NCI-H187 treated with DMSO at 0.1 percent for 48 hours (cell line): ENCODE measurements at places on chromosomes 2 and 18.

DNA sequence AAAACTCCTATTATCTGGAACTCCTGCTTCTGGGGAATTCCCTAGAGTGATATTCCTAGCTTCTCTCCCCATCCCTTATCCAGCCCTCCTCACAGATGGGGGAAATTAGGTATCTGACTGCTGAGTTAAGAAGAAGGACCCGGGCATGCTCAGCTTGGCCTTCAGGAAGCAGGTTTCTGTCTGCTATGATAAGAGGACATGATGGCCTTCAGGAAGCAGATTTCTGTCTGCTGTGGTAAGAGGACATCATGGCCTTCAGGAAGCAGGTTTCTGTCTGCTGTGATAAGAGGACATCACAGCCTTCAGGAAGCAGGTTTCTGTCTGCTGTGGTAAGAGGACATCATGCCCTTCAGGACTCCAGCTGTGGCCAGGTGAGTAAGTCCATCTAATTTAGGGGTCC, 65.2 kb downstream of the PLEKHM3 start:
- no peak for DNase-seq

DNA sequence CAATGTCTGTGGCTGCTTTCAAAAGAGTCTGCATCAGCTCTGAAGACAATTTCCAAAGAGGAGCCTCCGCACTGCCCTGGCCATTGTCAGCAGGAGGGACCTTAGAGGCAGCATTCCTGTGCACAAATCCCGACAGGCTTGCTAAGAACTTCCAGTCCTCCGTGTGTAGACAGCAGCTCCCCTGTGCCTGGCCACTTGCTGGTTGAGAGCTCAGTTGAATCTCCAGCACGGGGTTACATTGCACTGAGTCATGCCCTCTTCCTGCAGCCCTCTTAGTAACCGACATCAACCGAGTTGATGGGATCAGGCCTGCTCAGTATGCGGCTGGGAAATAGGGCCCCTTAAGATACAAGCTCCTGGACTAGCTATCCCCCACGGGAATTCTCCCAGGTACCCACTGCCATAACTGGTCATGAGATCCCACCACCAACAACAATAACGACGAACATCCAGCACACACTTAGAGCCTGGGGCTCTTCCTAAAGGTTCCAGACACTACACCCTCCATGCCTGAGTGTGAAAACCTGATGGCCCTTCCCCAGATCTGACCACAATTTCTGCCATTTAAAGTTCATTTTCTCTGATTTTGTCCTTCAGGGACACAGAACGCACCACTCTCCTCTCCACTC, 12.0 kb downstream of the ATP6V1B1 start:
- no peak for DNase-seq

DNA sequence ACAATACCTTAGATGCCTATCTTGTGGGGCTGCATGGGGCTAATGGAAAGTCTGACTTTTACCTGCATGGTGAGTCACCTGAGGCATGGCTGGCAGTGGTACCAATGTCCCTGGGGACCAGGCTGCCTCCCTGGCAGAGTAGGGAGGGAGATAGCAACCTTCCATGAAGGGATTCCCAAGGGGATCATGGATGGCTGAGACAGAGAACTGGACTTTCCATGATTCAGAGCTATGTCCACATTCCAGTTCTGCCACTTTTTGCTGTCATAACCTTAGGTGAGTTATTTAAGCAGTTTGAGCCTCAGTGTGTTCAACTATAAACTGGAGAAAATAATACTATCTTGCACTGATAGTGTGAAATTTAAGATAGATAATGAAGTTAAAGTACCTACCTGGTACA, 178.6 kb downstream of the SETBP1 start:
- DNase-seq, result no peak

- no peak for DNase-seq
Observed at GRCh38 chr18:29459972-29460371, 1283.0 kb upstream of the CDH2 start.

DNA sequence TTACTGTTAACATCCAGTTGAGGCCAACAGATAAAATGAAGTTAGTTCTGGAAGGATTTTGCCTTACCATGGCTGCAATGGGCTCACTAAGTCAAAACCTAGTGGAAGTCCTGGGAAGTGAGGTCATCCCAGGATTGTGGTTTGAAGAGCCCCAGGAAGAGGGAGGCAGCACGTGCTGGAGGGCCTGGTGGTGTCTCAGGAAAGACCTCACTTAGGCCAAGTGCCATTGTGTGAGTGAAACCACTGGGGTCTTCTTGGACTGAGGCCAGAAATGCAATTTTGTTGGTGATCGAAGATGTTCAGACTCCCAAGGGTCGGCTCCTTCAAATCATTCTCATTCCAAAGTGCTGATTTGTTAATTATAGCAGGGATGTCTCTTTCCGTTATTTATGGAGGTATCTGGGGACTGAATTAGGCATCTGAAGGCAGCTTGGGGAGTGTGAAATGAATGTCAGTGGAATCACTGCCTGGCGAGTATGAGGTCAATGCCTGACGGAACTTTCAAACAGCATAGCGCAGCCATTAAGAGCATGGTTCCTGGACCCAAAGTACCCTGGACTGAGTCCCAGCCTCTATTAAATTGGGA, 60.0 kb downstream of the IL1R2 start:
- no peak for DNase-seq

DNA sequence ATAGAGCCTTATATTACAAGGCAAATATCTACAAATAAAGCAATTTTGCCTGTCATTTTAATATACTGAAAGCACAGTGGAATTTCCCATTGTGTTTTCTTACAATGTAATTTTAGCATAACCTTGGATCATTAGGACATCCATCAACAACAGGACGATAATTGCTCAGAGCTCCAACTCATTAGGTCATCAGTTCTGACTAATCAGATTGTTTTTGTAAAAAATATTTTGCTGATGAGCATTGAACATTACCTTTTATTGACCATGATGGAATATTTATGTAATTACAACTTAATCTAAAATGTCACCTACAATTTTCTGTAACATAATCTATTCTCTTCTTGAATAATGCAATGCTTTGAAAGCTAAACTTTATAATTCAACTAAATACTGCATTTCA, 215.3 kb upstream of the DSEL start:
- no peak for DNase-seq

- no peak for DNase-seq
Observed at GRCh38 chr2:20487392-20488174, 40.7 kb downstream of the RHOB start.

GRCh38 chr18:22193466-22193865, 24.1 kb downstream of the GATA6 start:
- no peak for DNase-seq

DNA sequence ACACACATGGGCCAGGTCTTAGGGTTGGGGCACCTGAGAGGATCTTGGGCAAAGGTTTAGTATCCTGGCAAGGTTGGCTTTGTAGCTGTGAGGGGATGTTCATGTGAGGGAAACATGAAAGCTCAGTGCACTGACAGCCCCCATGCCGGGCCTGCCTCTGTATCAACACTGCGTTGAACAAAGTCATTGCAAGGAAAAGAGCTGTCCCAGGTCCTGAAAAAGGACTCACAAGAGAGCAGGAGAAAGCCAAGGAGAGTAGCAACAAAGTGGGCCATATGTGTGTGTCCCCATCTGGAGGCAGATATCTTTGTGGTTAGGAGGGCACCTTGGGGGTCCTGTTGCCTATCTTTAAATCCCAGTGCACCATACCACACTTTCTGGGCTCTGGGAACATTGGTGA, 237.8 kb upstream of the THSD7B start:
- DNase-seq, result no peak

DNA sequence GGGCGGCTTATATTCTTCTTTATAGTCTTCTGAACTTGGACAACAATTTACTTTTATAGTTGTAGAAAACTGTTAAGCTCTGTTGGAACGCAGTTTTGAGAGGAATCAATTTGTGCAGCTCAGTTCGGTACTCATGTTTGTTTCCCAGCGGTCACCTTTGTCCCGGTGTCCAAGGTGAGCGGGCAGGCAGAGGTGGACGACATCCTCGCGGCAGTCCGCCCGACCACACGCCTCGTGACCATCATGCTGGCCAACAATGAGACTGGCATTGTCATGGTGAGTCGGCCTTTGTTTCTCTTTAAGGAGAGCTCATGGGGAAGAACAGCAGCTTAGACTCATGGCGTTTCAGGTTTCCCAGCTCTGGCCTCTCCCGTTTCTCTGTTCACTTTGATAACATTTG, 18.6 kb upstream of the ESPNL start:
- no peak for DNase-seq

DNA sequence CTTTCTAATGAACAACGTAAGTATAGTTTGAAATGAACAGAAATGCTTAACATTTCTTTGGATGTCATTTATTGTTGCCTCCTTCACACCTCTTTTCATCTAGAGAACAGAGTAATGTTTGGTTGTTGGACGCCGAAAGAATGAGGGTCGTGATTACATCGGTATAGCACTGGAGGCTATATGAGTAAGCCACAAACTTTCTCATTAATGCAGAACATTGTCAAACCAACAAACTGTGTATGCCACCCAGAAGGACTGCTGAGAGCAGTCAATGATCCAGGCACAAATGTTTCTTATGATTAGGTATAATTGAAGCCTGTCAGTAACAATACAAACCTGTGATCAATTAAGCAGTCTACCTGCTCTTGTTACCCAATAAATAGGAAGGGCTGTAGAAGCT, 1494.7 kb upstream of the NXPH2 start:
- DNase-seq, result no peak

DNA sequence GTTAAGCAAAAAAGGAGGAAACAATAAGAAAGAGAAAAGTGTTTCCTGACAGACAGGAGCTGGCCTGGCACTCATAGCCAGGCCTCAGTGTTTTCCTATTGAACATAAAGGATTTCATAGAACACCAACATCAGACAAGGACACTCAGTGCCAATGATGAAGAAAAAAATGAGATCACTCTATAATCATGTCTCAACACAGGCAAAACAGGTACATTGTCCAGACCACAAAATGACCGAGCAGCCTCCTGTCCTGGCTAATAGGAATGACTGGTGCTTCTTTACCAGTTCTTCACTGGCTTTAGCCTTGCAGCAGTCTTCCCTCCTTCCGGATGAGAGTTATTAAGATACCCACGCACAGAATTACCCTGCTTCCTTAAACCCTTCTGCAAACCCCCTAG, 35.6 kb downstream of the SEMA4F start:
- DNase-seq, result no peak

GRCh38 chr2:19048593-19049266, 309.7 kb downstream of the OSR1 start:
- DNase-seq, result no peak

- DNase-seq, result no peak
Observed at GRCh38 chr2:52253416-52253980, 1221.6 kb upstream of the NRXN1 start.
